Adipocyte (in vitro differentiated cells): ENCODE measurements at places on chromosomes 4 and X.

DNA sequence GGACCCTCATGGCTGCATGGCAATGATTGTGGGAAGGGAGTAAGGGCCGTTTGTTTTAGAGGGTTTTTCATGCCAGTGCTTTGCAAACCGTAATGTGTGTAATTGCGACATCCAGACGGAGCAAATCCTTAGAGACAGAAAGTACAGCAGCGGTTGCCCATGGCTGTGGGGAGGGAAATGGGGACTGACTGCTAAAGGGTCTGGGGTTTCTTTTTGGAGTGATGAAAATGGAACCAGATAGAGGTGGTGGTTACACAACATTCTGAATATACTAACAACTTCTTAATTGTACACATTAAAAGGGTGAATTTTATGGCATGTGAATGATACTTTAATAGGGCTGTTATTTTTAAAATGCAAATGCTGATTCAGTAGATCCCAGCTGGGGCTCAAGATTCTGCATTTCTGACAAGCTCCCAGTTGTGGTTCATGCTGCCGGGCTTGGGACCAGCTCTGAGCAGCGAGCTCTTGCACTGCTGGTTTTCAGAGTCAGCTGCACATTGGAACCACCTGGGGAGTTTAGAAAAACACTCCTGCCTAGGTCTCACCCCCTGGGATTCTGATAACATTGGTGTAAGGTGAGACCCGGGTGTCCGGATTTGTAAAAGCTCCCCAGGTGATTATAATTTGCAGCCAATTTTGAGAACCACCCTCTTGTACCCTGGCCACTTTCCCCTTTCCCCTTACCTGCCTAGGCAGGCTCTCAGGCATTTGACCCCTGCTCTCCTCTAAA is 47.7 kb downstream of the PRPS1 start:
- DNase-seq = peak; percentile 82

GRCh38 chr4:102627831-102628523 is 126.8 kb downstream of the NFKB1 start:
- DNase-seq = peak; percentile 4

DNA sequence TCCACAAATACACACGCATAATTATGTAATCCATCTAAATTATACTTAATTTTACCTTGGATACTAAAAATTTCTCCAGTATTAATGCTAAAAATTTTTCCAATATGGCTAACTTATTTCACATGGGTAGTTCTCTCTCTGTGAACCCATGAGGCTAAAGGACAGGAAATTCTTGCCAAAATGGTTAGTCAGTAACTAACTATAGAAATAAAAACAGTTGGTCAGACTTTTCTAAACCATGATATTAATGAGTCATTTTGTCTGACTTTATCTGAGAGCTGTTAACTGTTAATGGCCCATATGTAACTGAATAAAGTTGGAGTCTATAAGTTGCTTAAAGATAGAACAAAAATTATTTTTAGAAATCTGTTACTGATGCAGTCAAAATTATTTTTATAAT is 549.4 kb downstream of the TLL1 start:
- DNase-seq = peak; percentile 39

DNA sequence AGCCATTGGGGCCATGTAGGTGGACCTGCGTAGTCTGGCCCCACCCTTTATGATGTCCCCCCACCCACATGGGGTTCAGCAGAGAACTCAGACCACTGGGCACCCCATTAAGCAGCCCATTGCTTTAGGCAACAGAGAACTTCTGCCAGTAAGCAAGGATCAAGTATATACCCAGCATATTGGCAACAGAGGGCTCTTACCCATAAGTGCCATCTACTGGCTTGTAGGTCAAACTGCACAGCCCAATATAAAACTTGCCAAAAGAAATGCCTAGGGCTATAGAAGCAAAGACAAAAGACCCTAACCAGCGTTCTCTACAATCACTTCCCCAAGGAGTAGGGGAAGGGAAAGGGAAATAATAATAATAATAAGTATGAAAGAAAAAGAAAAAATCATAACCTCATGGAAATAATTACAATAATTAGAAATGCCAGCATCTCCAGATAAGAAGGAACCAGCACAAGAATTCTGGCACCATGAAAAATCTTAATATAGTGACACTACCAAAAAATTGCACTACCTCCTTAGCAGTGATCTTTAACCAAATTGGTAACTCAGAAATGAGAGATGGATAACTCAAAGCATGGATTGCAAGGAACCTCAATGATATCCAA is 1090.7 kb downstream of the FAT4 start:
- DNase-seq = peak; percentile 40

GRCh38 chrX:42934020-42934726 is 156.2 kb upstream of the PPP1R2C start:
- DNase-seq = no peak

- no peak for DNase-seq
Measured at GRCh38 chr4:28109801-28110200, 1249.2 kb downstream of the STIM2 start.

DNA sequence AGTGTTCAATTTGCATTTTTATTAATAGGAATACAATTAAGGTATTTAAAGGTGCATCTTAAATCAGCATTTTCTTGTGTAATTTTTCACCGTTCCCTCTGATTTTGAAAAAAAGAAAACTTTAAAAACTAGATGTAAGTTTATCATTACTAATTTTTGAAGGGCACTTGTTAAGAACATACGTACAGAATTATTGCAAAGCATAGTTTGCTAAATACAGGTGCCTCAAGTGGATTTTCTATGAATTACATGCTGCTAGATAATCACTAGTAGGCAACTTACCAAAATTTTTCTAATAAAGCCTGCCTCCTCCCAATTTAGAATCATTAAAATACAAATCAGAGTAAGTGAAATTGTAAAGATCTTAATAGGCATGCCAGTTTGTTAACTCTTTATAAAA is 8.5 kb downstream of the CNKSR2 start:
- DNase-seq = no peak

DNA sequence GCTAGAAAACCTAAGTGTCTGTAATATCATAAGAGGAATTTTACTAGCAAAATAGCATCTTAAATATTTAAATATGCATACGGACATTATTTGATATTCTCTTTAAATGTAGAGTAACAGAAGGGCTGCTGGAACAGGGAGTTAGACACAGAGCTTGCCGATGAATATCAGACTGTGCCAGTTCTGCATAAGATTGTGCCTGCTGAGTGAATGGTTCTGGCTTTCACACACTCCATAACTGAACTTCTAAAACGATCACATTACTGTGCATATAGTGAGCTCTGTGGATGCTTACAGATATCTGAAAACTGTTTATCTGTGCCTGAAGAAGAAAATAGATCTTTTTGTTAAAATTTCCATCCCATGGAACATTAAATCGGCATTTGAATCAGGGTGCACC is 867.4 kb upstream of the PCDH10 start:
- no peak for DNase-seq

DNA sequence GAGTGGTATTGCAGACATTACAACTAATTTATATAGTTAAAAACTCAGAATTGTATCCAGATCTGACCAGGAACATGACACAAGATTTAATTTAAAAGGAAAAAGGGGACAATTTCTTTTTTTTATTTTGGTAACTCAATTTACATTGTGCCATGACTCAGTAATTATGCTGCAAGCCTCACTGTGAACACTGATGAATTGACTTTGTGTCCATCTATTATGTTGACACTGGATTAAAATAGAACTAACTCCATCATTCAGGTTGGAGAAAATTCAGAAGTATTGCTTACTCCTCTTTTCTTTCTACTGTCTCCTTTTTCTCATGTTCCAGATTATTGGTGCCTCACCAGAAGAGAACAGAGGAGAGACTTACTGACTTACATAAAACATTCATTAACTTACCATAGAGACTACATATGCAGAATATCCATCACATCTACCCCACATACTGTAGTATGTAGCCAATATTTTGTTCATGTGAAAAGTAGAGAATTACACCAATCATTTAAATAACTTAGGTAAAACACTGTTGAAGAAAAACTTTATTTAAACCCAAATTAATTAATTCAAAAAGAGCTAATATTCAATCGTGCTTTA is 15.8 kb upstream of the LEF1 start:
- no peak for DNase-seq

- peak; percentile 15 for DNase-seq
Measured at GRCh38 chrX:112577146-112577545, 102.6 kb downstream of the LHFPL1 start.

DNA sequence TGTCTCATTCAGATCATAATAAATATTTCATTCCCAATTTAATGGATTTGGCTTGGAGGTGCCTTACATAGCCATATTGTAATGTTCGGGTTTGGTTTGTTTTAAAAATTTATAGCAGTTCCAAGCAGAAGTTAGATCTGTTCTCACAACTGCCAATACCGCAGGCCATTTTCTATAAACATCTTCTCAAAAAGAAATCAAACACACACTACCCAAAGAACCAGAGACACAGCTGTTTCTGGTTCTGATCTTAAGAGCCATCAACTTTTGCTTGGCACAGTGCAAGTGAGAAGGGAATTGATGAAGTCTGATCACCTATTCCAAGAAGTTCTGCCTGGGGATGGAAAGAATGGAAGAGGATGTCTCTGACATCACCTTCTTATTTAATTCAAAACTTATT is 22.9 kb downstream of the MID1IP1 start:
- DNase-seq = no peak

DNA sequence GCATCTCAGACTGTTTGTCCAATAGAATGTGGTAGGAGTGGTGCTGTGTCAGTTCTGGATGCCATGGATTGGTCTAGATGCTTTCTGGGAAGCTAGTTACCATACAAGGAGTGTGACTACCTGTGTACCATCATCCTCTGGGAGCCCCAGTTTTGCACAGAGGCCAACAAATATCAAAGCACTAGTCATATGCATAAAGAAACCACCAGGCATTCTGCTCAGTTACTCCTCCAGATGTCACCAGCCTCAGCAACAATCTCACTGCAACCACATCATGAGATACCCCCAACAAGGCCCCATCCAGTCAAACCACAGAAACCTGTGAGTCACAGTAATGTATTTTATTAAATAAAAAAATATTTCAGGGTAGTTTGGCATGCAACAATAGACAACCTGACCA is 435.8 kb upstream of the CPEB2 start:
- DNase-seq = peak; percentile 30

GRCh38 chrX:6026429-6026828 is 202.2 kb downstream of the NLGN4X start:
- no peak for DNase-seq

DNA sequence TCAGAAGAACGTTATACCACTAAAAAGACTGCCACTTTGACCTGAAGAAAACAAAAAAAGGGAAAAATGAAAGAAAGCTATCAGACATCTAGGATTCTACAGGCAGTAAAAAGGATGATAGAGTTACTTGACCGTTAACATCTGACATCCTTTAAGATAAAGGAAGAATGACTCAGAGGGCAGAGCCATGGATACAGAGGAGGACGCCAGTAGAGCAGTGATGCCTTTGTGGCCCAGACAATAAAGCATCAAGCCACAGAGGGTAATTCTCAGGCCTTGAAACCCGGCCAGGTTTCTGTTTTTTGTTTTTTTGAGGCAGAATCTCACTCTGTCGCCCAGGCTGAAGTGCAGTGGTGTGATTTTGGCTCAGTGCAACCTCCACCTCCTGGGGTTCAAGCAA is 9.5 kb upstream of the BEX1 start:
- DNase-seq = no peak

DNA sequence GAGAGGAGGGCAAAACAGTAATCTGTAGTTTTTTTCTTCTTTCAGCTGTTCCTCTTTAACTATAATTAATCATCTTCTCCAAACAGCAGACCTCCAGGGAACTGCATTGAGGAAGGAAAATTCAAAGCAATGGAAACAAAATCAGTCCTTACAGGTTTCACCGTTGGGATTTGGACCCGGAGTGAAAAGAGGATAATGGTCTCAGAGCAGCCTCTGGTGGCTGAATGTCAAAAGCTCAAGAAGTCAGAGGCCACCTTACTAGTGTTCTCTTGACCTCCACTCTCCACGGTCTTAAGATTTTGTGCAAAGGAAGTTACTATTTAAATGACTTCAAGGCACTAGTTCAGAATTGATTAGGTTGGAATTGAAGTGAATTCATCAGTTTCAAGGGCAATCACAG is 16.0 kb upstream of the MID1 start:
- DNase-seq = peak; percentile 70

GRCh38 chr4:54484383-54484782 is 173.4 kb upstream of the KIT start:
- no peak for DNase-seq

GRCh38 chrX:17496407-17496806 is 121.4 kb downstream of the NHS start:
- no peak for DNase-seq

DNA sequence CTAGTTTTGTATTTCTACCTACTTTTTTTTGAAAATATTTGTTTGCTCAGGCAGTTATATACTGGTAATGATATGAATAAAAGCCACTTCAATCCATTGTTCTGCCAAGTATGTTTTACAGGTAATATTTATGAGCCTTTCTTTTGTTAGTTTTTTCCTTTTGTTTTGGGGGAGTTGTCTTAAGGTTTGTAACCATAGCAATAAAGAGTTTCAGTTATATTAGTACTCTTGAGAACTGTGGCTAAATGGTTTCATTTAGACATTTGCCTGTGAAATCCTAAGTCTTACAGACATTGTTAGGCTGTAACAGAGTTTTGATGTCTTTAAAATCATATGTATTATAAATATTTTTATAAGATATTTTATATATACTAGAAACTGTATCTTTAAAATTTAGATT is 150.1 kb downstream of the DIPK2B start:
- no peak for DNase-seq

DNA sequence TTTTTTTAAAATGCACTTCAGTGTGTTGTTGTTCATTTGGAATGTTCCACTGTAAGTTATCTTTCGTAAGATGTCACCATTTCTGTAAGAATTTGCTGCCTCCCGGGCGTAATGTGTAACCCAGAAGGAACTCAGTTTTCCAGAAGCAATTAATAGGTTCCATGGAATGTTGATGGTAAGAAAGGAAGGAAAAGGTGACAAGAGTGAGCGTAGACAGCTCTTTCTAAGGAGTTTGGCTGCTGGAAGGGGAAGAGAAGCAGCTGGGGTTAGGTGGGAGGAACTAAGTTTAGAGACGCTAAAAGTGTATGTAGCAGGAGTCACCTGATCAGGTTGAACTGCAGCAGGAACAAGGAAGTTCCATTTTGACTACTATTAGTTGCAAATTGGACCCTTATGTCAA is 35.9 kb downstream of the PNMA5 start:
- DNase-seq = no peak

GRCh38 chrX:20519826-20520225 is 253.1 kb upstream of the RPS6KA3 start:
- DNase-seq = peak; percentile 51

GRCh38 chrX:122046226-122046625 is 998.8 kb downstream of the GLUD2 start:
- DNase-seq = peak; percentile 4

- DNase-seq = no peak
Measured at GRCh38 chr4:2954358-2955185, 8.6 kb downstream of the NOP14 start.

DNA sequence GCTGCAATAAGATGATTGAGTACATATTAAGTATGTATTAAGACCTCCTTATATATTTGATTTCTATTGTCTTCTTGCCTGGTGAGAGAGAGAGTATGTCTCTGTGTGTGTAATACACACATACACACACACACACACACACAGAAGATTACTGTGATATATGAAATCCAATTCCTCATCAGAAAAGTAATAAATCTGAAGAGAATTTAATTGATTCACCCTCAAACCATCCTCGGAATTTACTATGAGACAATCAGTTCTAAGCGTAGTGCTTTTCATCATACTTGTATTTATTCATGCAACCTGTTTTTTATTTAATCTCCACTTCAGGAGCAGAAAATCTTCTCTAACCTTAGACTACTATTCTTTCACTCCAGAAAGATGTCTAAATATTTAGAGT is 62.3 kb upstream of the TLL1 start:
- DNase-seq = peak; percentile 2

GRCh38 chr4:70895811-70896491 is 6.2 kb upstream of the MOB1B start:
- no peak for DNase-seq

- DNase-seq = no peak
Measured at GRCh38 chrX:9578083-9578779, 113.4 kb downstream of the TBL1X start.
